Heart left ventricle (tissue), 16 donors: ENCODE measurements at places on chromosomes 7 and 10. TPM values are rescaled to one million over a fixed set of nuclear protein-coding genes. Genes with fewer than 3 reads are reported as not detected.

Gene SAMD9
- 2.3 TPM for total RNA-seq

Gene ATRNL1
- total RNA-seq, result 0.79 TPM

Gene TYW1B
- total RNA-seq, result 2.8 TPM

Gene KCNH2
- total RNA-seq, result 128 TPM

DNA sequence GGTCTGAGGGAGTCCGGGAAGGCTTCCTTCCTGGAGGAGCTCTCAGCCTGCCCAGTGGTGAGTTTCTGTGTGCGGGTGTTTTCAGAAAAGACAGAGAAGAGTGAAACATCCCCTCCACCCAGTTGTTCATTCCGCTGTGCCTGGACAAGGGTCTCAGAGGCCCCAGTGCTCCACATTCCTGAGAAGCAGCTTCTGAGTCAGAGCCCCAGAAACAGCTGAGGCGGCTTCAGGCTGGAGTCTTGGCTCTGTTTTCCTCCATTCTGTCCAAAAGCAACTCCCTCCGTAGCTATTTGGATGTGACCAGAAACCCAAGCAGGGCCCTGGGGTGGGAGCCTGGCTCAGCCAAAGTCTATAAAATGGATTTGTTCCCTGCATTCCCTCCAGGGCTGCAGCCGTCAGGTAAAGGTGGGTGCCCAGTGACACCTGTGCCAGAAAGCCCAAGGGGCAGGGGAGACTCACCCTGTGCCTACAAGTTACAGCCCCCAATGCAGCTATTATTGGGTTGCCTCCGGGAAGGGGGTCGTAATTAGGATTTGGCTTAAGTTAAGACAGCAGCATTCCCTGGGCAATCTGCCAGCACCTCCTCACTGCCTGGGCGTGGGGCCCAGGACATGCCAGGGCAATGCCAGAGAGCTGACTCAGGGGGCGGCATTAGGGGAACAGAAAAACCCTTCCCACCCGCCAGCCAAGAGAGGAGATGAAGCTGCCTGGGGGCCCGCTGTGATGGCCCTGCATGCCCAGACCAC lies 13.1 kb upstream of the CAMK2G start:
- no peaks in the 10 kb centered on the region for H3K27me3 ChIP-seq
- H3K4me1 ChIP-seq, result peaks cover 31% of the 10 kb centered on the region
- H3K27ac ChIP-seq, result peak overlapping the region; percentile 85

GRCh38 chr7:999149-999879 lies 16.3 kb downstream of the CYP2W1 start:
- H3K27me3 ChIP-seq, result no peaks in the 10 kb centered on the region
- no peak overlapping the region for H3K27ac ChIP-seq
- DNase-seq, result no peak
- no peaks in the 10 kb centered on the region for H3K4me1 ChIP-seq
